ENCODE measurements at places on chromosomes 7 and 10. TPM values are rescaled to one million over a fixed set of nuclear protein-coding genes. Genes with fewer than 3 reads are reported as not detected.

DNA sequence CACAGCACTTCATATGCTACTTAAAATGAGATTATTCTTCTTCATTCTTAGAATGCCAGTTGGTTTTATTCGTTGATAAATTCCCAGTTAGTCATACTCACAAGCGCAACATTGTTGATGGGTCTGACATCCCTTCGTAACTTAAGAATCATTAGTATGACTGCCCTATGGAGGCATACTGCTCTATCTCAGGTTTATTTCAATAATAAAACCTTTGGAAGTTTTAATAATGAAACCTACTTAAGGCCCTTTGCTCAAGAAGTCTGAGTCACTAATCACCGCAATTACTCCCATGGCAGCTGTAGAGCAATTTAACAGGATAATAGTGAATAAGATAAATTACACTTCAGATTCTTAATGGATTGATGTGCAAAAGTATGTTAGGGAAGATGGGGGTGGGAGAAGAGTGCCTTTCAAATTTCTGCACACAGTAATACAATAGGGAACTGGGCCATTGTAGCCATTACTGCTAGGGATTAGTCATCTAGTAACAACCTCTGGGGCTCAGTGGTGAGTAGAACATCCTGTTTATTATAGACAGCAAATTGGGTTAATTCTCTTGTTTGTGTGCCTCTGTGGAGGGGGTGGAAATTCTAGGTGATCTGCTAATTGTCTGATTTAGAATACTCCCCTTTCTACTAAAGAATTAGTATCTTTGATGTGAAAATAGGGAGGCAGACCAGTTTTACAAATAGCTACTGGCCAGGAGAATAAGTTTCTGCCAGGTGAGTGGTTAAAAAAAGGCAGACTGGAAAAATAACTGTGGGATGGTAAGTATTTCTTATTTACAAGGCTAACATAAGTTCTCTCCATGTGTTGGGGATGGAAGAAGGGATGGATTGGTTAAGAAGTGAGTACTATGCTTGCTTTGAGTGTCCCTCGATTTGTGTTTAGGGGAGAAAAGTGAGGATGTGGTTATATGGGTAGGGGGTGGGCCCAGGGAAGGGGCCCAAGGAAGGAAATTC lies 74.5 kb upstream of the VKORC1L1 start:
- DNase-seq = no peak

DNA sequence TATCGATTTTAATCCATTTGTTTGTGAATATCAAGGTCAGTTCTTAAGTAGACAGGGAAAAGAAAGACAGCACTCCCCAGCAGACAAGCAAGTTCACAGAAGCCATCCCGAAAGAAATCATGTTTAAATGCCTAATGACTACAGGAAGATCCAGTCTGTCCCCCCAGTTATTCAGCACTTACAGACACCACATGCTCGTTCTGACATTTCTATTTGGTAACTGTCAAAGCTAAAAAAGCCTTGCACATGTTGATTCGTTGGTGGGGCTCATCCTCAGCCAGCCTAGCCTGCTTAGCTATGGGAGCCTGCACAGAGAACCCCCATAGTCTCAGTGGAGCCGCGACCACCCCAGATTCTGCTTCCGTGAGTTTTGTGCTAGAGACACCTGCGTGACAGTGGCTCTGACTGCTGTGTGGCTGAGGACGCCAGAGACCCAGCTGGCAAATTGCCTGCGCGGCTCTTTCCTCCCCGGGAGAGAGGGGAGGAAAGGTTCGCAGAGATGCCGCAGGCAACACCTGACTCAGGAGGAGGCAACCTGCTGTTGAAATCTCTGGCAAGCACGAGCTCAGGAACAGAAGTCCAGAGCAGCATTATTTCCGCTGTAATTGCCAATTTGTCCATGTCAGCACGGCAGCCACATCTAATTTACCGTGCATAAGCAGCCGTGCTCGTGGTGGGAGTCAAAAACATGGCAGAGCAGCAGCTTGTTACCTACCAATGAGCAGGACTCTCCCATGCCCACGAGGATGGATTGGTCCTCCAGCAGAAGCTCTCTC lies 194.2 kb downstream of the GPAM start:
- no peak for DNase-seq

- no peak for DNase-seq
Measured at GRCh38 chr7:8251195-8251594, 10.8 kb downstream of the ICA1 start.

MUC3A gene
- total RNA-seq = 1.6 TPM

RTKN2 gene
- 0.06 TPM for total RNA-seq

SPDYE1 gene
- total RNA-seq = not detected

All from pancreas (tissue), 10 donors.